Hematopoietic multipotent progenitor cell treated with erythropoietin and hydrocortisone succinate and interleukin-3 and kit ligand, for 4 days (in vitro differentiated cells): ENCODE measurements at places on chromosomes 4 and X.

DNA sequence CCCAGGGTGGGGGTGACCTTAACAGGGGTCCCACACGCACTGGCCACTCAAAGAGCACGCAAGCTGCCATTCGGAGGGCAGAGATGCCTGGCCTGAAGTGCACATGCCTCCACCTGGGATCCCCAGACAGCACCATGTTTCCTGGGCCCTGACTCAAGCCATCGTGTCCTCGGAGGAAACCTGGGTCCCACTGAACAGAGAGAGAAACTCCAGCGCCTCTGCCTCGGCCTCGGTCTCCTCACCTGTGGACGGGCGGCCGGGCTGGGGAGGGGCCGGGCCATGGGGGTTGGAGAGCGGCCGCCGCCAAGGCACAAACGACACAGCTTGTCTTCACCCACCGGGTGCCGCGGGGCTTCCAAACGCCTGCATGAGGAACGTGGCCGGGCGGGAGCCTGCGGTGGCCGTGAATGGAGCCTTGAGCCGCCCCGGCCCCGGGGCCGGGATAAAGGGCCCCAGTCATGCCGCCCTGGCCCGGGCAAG is 30.0 kb upstream of the FGFR3 start:
- DNase-seq, result no peak

GRCh38 chr4:114078636-114079035 is 99.2 kb upstream of the ARSJ start:
- DNase-seq, result no peak

- no peak for DNase-seq
Observed at GRCh38 chr4:85717847-85718246, 242.9 kb downstream of the ARHGAP24 start.

- DNase-seq, result no peak
Observed at GRCh38 chr4:8761167-8761823, 110.3 kb downstream of the HMX1 start.

DNA sequence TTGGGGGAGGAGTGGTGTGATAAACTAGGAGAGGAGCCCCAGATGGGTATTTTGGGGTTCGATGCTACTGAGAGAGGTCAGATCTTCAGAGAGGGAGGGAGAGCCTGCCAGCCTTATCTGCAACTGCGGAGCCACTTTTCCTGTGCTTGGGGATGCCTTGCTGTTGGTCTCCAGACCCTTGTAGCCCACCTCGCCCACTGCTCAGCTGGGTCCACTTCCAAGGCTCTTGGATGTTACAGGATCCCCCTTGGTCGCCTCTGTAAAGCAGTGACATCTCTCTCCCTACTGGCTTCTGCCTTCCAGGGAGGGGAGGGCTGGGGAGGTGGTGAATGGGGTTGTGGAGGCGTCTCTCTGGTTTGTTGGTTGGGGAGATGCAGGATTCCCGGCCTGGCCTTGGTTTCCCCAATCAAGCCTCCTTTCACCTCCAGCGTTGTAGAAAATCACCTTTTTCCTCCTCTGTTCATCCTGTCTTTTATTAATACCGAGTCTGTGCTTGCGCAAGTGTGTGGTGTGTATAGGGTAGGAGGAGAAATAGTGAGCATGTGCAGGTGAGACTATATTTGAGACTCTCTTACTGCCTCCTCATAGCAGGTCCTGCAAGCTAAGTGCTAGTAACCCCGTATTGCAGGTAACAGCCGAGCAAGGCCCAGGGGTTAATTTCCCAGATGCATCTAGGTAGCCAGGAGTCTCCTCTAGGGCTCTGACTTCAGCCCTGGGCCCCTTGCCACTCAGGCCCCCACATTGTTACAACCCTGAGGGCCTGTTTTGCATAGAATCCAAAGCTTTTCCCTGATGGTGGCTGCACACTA is 337.4 kb downstream of the ARHGAP10 start:
- DNase-seq, result no peak

- no peak for DNase-seq
Observed at GRCh38 chr4:5034206-5034605, 14.9 kb upstream of the CYTL1 start.

- DNase-seq, result no peak
Observed at GRCh38 chrX:20059467-20060128, 57.1 kb downstream of the MAP7D2 start.

GRCh38 chr4:42955746-42956505 is 63.4 kb downstream of the GRXCR1 start:
- DNase-seq, result no peak

DNA sequence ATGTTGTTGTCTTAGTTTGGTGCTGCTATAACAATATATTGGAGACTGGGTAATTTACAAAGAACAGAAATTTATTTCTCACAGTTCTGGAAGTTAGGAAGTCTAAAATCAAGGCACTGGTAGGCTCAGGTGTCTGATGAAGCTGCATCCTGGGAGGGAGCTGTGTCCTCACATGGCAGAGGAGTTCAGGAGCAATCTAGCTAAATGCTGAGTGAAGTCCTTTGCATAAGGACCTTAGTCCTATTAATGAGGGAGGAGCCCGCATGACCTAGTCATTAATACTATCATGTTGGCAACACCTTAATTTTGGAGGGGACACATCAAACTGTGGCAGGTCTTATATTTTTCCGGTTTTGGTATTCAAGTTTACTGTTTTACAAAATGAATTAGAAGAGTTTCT is 36.0 kb upstream of the NSUN7 start:
- DNase-seq, result no peak

DNA sequence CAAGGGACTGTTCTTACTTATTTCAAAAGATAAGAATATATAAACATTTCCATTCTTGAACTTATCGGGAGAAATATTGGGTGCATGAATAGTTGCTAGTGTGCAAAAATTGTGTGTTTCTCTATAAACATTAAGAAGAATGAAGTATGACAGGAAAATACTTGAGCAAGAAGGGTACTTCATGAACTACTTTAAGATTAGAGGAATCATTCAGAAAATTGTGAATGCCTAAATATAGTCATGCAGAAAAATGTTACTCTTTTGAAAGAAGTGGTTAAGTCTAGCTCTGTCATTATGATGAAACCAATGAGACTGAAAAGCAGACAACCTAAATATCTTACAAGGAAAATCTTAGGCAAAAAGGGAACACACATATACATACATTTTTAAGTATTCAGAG is 207.8 kb upstream of the PCDH18 start:
- DNase-seq, result no peak

DNA sequence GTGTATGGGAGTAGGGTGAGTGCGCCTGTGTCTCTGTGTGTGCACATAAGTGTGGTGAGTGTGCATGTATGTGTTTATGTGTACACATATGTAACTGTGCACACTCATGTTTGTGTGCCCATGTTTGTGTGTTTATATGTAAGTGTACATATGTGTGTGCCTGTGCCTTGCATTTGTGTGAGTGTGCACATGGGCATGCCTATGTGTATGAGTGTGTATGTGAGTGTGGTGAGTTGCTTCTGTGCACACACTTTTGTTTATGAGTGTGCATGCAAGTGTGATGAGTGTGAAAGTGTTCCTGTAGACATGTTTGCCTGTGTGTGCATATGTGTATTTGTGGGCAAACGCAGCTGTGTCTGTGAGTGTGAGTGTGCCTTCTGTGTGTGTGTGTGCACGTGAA is 7.2 kb downstream of the IL9R start:
- no peak for DNase-seq

GRCh38 chr4:7893539-7893938 is 46.1 kb downstream of the AFAP1 start:
- no peak for DNase-seq

- no peak for DNase-seq
Observed at GRCh38 chr4:109738104-109738872, 8.4 kb upstream of the PLA2G12A start.

GRCh38 chrX:133837091-133837490 is 148.3 kb downstream of the GPC3 start:
- DNase-seq, result no peak

- peak; percentile 7 for DNase-seq
Observed at GRCh38 chr4:77817304-77818072, 1.7 kb downstream of the CNOT6L start.

GRCh38 chr4:102042871-102043802 is 252.6 kb downstream of the BANK1 start:
- no peak for DNase-seq

- peak; percentile 89 for DNase-seq
Observed at GRCh38 chr4:105022811-105023667, 123.6 kb upstream of the TET2 start.

DNA sequence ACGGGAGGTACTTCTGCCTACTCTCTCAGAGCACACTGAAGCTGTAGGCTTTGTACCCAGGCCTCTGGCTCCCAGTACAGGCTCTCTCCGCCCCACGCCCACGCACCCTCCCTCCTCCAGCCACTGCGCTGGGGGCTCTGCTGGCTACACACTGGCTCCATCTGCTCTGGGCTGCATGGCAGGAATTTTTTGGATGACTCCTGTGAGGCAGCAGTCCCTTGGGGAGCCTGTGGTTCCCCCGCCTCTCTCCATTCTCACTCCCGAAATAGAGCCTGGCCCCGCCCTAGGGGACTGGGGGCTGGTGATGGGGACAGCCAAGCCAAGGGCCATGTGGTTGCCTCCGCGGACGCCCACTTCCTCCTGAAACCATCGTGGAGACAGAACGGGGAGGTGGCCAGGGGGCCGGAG is 58.1 kb upstream of the ADRA2C start:
- peak; percentile 20 for DNase-seq

- peak; percentile 42 for DNase-seq
Observed at GRCh38 chr4:105631818-105632400, 76.6 kb downstream of the INTS12 start.

DNA sequence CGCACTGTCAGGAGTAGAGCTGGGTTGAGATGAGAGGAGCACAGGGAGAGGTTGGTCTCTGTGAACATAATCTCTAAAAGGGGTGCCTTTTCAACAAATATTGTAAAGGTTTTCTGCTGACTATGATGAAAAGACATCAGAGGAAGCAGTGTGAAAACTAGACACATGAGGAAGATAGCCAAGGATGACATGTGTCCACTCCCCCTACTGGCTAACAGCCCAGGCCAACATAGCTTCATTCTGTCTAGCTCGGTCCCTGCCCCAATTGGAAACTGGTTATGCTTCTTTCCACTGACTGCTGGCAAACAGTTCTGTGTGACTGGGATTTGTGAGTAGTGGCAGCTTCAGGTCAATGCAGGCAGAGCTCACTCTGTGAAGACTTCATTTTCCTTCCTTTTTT is 115.4 kb upstream of the ESX1 start:
- DNase-seq, result peak; percentile 2

- no peak for DNase-seq
Observed at GRCh38 chr4:80492761-80493160, 157.2 kb downstream of the CFAP299 start.

DNA sequence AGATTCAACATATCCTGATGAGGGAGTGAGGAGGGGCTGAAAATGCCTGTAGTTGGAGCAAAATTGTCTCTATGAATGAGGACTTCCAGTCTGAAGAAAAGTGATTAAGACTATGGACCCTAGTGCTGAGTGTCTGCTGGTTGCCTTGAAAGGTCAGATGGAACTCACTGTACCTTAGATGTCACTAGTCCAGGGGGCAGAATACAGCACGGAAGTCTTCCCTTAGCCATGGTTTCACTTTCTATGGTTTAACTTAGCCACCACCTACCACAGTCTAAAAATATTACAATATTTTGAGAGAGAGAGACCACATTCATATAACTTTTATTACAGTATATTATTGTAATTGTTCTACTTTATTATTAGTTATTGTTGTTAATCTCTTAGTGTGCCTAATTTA is 223.1 kb downstream of the FMR1NB start:
- DNase-seq, result no peak

GRCh38 chr4:105389167-105389566 is 84.7 kb downstream of the PPA2 start:
- no peak for DNase-seq
